ENCODE measurements at places on chromosomes 2 and 18. TPM values are rescaled to one million over a fixed set of nuclear protein-coding genes. Genes with fewer than 3 reads are reported as not detected.

The FBXO36 gene
- total RNA-seq, result 1.5 TPM

The DSC2 gene
- not detected for total RNA-seq

The ABCG8 gene
- not detected for total RNA-seq

The SPATS2L gene
- 14.7 TPM for total RNA-seq

The MLPH gene
- 1.2 TPM for total RNA-seq

The CABLES1 gene
- total RNA-seq, result 3.7 TPM

The TP53I3 gene
- total RNA-seq, result 1.0 TPM

The GBX2 gene
- total RNA-seq, result not detected

The CAPG gene
- 45.6 TPM for total RNA-seq

The ANKRD53 gene
- not detected for total RNA-seq

The ASPRV1 gene
- 0.73 TPM for total RNA-seq

The AQP12B gene
- total RNA-seq, result not detected

The RAB27B gene
- total RNA-seq, result 0.35 TPM

Data from activated CD4-positive, alpha-beta T cell treated with anti-CD3 and anti-CD28 coated beads for 36 hours (primary cell).